ENCODE measurements at places on chromosomes 13 and 19.
A peak's percentile ranks its signal among the peaks of the same experiment; 100 is the strongest.

DNA sequence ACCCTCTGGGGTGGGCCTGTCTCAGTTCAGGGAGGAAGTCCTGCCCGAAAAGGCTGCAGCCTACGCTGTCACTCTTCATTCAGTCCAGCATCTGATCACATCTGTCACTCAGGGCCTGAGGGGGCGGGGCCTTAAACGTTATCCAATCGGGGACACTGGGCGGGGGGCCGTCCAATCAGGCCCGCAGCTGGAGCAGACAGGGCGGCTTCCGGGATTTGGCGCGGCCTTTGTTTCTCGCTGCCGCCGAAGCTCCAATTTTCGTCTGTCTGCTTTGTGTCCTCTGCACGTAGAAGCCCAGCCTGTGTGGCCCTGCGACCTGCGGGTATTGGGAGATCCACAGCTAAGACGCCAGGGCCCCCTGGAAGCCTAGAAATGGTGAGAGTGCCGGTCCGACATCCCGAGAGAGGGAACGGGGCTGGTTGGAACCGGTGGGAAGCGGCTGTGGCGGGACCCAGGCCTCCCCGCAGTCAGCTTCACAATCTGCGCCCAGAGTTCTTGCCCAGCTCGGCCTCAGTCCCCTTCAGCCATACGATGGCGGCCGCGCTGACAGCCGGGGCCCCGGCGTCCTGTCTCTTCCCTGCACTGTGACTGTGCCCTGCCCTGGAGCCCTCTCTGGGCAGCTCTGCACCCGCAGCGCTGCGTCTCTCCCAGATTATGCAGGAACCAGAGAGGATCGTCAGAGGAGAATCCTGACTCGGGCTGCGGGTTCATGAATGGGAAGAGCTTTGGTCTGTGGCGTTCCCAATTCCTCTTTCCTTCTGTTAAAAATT is at the start of gene ZNF730:
Gene ZNF730, plus strand, starts transcription at position 224 of the 770 bp plus-strand sequence. Its CDS starts 149 bp downstream, at position 373.
- peak; percentile 37 for DNase-seq

- no peak for DNase-seq
Observed at GRCh38 chr19:39531834-39532232, 819 bp downstream of the EID2B start.

GRCh38 chr19:6065685-6066374 is 44.5 kb downstream of the RFX2 start:
- DNase-seq = peak; percentile 21

GRCh38 chr13:30332456-30333143 is 25.2 kb upstream of the KATNAL1 start:
- no peak for DNase-seq

GRCh38 chr19:51467864-51468544 is 9.8 kb upstream of the SIGLEC8 start:
- no peak for DNase-seq

- no peak for DNase-seq
Observed at GRCh38 chr19:50723069-50723468, at the start of gene CLEC11A. CLEC11A (plus strand) TSS chr19:50723364; CDS start chr19:50723526, 162 bp downstream.

GRCh38 chr13:97226788-97227627 is 4.9 kb downstream of the MBNL2 start:
- peak; percentile 15 for DNase-seq

GRCh38 chr13:19767966-19768365 is 14.8 kb downstream of the PSPC1 start:
- no peak for DNase-seq

DNA sequence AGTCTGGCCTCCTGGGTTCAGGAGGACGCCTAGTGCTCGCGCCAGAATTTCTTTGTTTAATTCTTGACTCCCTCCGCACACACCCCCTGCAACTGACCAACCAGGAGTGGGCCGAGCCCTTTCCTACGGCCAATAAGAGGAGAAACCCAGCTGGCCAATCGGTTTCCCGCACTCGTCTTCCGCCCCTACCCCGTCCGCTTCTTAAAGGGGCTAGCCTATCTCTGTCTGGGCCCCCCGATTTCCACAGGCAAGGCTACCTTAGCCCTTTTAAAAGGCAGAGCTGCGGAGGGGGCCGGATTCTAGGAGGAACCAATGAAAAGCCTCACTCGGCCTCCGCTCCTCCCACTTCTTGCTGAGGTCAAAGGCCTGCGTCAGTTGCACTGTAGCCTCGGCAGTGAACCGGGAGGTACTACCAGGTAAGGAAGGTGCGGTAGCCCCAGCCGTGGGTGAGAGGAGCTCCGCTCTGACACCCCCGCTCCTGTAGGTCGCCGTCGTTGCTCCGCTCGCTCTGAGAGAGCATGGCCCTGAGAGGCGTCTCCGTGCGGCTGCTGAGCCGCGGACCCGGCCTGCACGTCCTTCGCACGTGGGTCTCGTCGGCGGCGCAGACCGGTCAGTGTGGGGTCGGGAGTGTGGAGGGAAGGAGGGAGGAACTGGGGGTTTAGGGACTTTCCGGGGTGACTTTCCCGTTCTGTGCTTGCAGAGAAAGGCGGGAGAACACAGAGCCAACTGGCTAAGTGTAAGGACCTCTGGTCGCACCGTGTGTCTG is at the start of gene GCDH:
Gene GCDH, plus strand, starts transcription at position 374 of the 766 bp plus-strand sequence. Its CDS starts 145 bp downstream, at position 519.
- peak; percentile 92 for DNase-seq

- no peak for DNase-seq
Observed at GRCh38 chr13:101576455-101576854, 124.0 kb downstream of the ITGBL1 start.

DNA sequence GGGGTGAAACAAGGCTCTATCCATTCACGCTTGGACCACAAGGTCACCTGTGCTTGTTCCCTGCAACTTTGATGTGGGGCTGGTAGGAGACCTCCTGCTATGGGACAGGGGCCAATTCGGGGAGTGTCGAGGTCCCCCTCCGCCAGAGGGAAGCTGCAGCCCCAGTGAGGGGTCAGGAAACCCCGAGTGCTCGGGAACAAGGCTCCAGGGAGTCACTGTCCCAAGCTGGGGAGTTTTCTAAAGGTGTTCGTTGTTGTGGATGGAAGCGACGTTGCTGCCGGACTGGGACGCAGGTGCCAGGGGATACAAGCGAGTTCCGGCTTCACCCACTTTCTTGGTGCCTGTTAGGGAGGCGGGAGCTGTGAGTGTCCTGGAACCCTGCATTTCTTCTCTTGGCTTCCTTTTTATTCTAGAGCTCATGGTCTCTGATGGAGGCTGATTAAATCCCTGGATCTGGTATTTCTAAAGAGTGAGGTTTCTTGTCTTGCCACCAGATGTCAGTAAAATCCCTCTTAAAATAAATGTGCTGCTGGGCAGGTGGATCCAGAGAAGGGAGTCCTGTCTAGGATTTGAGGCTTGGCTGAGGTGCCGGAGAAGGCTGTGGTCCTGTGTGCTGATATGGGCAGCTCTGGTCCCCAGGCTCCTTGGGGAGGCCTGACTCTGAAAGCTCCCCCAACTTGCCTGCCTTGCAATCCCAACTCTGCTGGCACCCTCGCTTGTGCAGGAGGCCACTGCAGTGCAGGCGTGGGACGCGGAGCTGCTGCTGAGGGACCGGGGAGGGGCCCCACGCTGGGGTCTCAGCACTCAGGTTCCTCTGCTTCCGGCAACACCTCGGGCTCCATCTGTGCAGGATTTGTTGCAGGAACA is 153.9 kb downstream of the TEX29 start:
- peak; percentile 23 for DNase-seq

GRCh38 chr19:48346191-48346590 is 17.5 kb downstream of the TMEM143 start:
- DNase-seq = no peak

- DNase-seq = no peak
Observed at GRCh38 chr19:31639306-31639705, 290.1 kb upstream of the TSHZ3 start.

- no peak for DNase-seq
Observed at GRCh38 chr19:29708554-29709439, 6.3 kb downstream of the C19orf12 start.

DNA sequence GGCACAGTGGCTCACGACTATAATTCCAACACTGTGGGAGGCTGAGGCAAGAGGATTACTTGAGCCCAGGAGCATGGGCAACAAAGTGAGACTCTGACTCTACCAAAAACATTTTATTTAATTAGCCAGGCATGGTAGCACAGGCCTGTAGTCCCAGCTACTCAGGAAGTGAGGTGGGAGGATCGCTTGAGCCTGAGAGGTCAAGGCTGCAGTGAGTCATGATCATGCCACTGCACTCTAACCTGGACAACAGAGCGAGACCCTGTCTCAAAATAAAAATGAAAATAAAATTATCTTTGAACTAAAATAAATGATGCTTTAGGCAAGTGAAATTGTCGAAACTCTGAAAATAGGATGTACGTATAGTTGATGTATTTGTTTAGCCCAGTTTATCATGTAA is 8.2 kb upstream of the CLN5 start:
- DNase-seq = no peak

GRCh38 chr13:46154136-46154801 is 27.7 kb downstream of the LCP1 start:
- no peak for DNase-seq

GRCh38 chr13:110266983-110267382 is 40.0 kb downstream of the COL4A1 start:
- no peak for DNase-seq
